ENCODE measurements at places on chromosomes 1 and 21.

- no peak for DNase-seq
Measured at GRCh38 chr1:94926126-94926914, 590 bp downstream of the CNN3 start.

DNA sequence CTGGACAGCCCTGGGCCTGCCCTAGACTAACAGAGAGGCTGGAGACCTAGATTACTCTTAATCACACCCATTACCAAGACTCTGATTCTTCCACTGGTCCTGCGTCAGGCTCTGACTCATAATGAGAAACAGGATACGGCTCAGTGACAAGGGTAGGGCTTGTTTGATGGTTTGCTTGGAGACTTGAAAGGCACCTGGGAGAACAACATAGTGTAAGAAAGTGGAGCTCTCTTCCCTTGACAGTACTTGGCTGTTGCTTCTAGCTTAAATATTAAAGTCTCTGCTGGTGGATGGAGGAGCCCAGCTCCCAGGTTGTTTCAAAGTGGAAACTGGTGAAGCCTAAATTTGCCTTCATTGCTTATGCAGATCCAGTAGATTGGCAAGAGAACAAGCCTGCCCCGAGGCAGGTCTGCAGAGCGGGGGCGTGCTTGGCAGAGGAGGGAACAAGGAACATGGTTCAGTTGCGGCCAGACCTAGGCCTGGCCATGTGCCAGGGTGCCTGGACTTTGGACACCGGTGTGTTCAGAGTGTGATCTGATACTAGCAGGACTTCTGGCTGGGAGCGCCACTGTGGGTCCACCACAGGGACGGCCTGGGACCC is 480.6 kb downstream of the CAMTA1 start:
- DNase-seq, result peak; percentile 45

DNA sequence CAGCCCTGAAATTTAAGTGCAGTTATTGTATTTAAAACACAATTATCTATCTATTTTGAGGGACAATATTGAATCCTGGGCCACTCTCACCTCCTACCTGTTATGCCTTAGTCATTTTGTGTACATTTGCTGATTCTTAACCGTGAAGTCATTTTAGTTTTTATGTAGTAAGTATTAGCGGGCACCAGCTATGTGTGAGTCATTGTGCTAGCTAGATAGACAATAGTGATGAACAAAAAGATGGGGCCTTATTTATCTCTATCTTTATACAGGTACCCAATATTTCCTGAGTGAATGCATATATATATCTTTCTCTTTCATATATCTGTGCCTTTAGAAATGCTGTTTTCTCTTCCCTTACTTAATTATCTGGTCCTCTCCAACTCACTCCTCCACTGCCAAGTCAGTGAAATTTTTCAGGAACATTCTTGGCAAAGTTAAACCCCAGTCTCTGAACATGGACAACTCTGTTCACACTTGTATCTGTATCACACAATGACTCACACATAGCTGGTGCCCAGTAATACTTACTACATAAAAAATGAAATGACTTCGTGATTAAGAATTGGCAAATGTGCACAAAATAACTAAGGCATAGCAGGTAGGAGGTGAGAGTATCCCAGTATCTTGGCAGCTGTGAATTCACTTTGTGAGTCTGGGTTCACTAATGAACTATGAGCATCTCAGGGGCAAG is 166.0 kb upstream of the C8B start:
- DNase-seq, result peak; percentile 56

DNA sequence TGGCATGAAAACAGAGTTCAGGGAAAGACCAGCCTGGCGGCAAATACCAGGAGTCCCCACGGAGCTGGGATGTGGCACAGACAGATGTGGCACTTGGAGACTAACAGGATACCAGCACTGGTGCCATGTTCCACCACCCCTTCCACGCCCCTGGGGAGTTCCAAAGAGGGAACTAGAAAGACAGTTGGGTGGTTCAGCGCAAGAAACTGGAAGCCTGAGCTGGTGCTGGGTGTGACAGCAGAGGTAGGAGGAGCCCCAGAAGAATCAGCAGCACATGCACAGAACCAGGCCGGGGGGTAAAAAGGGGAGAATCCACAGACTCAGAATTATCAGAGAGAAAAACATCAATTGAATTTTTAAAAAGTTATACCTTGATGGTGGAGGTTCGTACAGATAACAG is 22.4 kb downstream of the DDX20 start:
- DNase-seq, result no peak

GRCh38 chr1:193111641-193112090 is 6.5 kb upstream of the GLRX2 start:
- DNase-seq, result peak; percentile 54

DNA sequence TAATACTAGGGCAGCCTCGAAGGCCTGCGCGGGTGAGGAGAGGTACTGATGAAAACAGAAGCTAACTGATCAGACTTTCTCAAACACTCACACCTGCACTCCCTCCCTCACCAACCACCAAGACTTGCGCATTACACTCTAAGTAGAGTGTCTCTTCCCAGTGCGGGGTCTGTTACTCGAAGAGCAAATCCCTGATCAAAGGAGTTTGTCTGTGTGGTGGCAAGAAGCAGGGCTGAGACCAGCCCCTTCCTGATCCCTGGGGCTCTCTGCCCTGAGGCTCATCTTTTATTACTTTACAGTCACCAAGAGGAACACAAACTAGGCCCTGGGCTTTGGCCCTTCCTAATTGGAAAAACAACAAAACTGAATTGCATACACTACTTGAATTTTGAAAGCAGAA is 19.5 kb upstream of the TSNAX start:
- DNase-seq, result no peak

Data from GM04503 (cell line).